ENCODE measurements at places on chromosomes 2 and 18. TPM values are rescaled to one million over a fixed set of nuclear protein-coding genes. Genes with fewer than 3 reads are reported as not detected.

NAPG gene
- 10.2 TPM for polyA plus RNA-seq

CD226 gene
- polyA plus RNA-seq = 27.9 TPM

UGT1A10 gene
- polyA plus RNA-seq = not detected

MSTN gene
- polyA plus RNA-seq = not detected

KIF5C gene
- polyA plus RNA-seq = 0.58 TPM

DIPK1C gene
- not detected for polyA plus RNA-seq

GPC1 gene
- 0.08 TPM for polyA plus RNA-seq

GRCh38 chr2:219530048-219530963 is 13.3 kb downstream of the CHPF start:
- peak; percentile 81 for DNase-seq
- peaks cover 8% of the 10 kb centered on the region for H3K4me1 ChIP-seq
- no peak overlapping the region for H3K4me3 ChIP-seq
- H3K27ac ChIP-seq = no peak overlapping the region

- no peak overlapping the region for H3K4me3 ChIP-seq
- no peak for DNase-seq
- H3K27me3 ChIP-seq = no peaks in the 10 kb centered on the region
- no peak overlapping the region for H3K27ac ChIP-seq
Observed at GRCh38 chr18:47280121-47280520, 28.7 kb upstream of the SKOR2 start.

DNA sequence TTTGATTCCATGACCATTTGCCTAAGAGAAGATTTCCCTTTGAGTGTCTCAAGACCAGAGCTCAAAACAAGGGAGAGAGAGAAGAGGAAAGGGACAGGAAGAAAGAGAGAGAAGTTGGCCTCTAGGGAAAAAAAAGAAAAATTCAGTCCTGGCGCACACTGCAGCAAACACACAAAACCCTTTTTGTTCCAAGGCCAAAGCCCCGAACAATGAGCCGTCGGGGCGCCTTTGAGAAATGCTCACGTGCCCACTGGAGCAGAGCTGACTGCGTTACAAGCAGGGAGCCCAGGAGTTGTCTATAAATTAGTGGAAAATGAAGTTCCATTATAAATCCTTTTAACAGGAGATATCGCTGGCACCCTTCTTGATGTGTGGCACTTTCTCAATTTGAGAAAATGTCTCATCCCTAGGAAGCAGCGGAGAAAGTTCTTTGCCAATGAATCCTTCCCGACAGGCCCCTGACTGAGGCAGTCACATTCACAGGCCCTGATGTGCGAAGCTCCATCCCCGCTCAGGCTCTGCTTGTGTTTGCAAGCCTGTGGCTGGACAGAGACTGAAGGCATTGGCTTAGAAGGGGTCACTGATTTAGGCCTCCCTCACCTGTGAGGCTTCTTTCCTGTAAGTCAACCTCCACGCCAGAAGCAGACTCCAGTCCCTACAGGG is 32.1 kb upstream of the NCKAP5 start:
- no peak overlapping the region for H3K27ac ChIP-seq
- no peaks in the 10 kb centered on the region for H3K36me3 ChIP-seq
- H3K4me3 ChIP-seq = no peak overlapping the region
- no peak for DNase-seq
- H3K4me1 ChIP-seq = no peaks in the 10 kb centered on the region

- no peak overlapping the region for H3K4me3 ChIP-seq
- no peaks in the 10 kb centered on the region for H3K27me3 ChIP-seq
- no peaks in the 10 kb centered on the region for H3K36me3 ChIP-seq
- H3K4me1 ChIP-seq = no peaks in the 10 kb centered on the region
- no peak for DNase-seq
Observed at GRCh38 chr18:46704189-46704588, 47.2 kb upstream of the LOXHD1 start.

- H3K36me3 ChIP-seq = no peaks in the 10 kb centered on the region
- H3K4me1 ChIP-seq = no peaks in the 10 kb centered on the region
- no peak for DNase-seq
- H3K27me3 ChIP-seq = no peaks in the 10 kb centered on the region
- no peak overlapping the region for H3K27ac ChIP-seq
- no peak overlapping the region for H3K4me3 ChIP-seq
Observed at GRCh38 chr2:176744146-176744545, 468.4 kb upstream of the HNRNPA3 start.

DNA sequence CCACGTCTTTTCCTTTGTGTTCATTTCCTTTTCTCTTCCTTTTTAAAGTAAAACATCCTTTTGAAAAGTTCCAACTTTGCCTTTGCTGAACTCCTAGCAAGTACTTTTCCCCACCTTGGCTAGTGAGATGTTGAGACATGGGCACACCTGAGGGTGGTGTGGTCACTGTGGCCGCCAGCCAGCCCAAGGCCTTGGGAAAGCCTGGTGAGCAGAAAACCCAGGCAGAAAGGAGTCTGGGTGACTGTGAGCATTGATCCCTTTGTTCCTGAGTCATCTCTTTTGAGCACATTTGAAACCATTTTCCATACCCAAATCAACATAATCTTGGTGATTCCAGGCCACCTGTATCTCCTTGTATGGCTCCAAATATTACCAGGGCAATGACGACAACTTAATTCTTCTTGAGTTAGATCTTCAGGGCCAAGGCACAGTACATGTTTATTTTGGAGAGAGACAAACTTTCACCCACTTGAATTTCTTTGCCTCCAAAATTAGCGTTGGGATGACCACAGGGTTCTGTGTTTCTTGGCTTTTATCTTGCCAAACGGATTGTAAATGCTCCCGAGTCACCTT is 14.5 kb downstream of the EPAS1 start:
- no peak for DNase-seq
- peaks cover 6% of the 10 kb centered on the region for H3K27me3 ChIP-seq
- no peak overlapping the region for H3K27ac ChIP-seq
- H3K4me1 ChIP-seq = no peaks in the 10 kb centered on the region
- no peaks in the 10 kb centered on the region for H3K36me3 ChIP-seq

DNA sequence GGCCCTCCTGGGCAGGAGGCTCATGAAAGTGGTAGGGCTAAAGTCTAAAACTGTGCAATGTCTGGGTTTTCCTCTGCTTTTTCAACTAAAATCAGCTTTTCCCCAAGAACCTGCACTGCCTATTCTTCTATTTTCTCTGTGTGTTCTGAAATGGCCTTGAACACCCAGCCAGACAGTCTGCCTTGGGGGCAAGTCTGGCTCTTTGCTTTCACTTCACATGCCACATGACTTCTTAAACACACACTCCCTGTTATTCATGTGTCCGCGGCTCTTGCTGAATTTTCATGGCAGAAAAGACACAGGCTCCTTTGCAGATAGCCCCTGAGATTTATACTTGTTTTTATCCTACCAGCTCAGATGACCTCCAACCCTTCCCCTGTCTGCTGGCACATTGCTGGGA is 10.6 kb upstream of the RPIA start:
- H3K27ac ChIP-seq = no peak overlapping the region
- no peak overlapping the region for H3K4me3 ChIP-seq
- H3K27me3 ChIP-seq = no peaks in the 10 kb centered on the region
- no peaks in the 10 kb centered on the region for H3K4me1 ChIP-seq
- DNase-seq = no peak

GRCh38 chr2:191389288-191389687 is 144.1 kb downstream of the MYO1B start:
- no peaks in the 10 kb centered on the region for H3K36me3 ChIP-seq
- no peak overlapping the region for H3K27ac ChIP-seq
- no peak for DNase-seq
- H3K4me1 ChIP-seq = no peaks in the 10 kb centered on the region
- no peak overlapping the region for H3K4me3 ChIP-seq

DNA sequence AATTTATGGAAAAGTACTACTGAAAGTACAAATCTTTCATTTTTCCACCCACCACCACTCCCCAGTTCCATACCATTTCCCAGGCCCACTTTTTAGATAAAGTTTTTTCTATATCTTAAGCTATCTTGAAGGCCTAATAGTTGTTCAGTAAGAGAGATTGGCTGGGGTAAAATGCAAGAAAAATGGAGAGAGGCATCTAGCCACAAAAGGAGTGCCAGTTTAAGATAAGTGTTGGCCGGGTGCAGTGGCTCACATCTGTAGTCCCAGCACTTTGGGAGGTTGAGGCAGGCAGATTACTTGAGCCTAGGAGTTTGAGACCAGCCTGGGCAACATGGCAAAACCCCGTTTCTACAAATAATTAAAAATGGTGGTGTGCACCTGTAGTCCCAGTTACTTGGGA is 28.6 kb downstream of the NBEAL1 start:
- H3K4me1 ChIP-seq = no peaks in the 10 kb centered on the region
- DNase-seq = no peak
- peaks cover 4% of the 10 kb centered on the region for H3K36me3 ChIP-seq
- H3K27ac ChIP-seq = no peak overlapping the region
- no peaks in the 10 kb centered on the region for H3K27me3 ChIP-seq

DNA sequence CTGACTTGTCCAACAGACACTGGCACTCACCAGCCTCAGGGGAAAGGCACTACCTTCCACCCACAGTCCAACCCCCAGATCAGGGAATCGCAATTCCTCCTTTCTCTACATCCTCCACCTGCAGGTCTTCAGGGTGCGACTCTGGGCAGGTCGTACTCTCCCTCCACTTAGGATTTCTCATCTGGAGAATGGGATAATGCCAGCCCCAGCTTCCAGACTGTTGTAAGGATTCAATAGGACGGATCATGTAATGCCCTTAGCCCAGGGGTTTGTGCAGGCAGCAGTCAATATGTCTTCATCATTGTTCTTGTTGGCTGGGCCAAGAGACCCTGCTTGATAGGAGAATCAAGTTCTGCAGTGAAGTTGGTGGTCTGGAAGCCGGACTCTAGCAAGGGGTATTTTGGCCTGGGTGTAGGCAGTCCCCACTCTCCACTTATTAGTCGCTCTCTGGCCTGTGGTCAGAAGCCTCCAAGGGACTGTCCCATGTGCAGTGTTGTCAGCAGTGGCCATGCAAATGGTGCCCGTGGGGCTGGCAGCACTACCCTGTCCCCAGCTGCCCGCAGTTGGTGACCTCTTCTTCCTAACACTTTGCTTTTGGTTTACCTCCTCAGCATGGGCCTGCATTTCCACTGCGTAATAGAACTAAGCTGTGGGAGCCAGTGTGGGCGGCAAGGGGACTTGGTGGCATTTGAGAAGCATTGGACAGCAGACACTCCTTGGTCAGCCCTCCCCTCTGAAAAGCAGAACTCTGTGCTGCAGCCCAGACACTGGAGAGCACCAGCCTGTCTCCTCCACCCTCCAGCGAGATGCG is 172.4 kb upstream of the HS6ST1 start:
- no peak overlapping the region for H3K4me3 ChIP-seq
- no peak for DNase-seq
- H3K36me3 ChIP-seq = no peaks in the 10 kb centered on the region
- no peaks in the 10 kb centered on the region for H3K27me3 ChIP-seq
- no peak overlapping the region for H3K27ac ChIP-seq

DNA sequence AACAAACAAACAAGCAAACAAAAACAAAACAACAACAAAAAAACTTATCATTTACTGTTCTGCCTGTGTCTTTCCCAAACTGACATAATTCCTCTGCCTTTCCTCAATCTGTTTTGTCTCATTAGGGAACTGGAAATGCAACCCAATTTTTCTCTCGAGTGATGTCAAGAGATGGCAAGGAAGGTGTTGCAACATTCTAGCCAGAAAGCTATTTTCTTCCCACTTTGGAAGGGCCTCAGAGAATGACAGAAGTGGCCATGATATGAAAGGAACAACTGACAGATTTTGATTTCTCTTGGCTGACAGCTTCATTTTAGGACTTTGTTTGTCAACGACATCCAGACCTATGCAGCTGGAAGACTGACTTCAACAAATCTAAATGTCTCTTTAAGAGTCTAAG is 24.7 kb downstream of the RND3 start:
- H3K27ac ChIP-seq = no peak overlapping the region
- H3K4me3 ChIP-seq = no peak overlapping the region
- no peaks in the 10 kb centered on the region for H3K36me3 ChIP-seq
- H3K27me3 ChIP-seq = no peaks in the 10 kb centered on the region
- no peaks in the 10 kb centered on the region for H3K4me1 ChIP-seq

GRCh38 chr18:76709659-76710645 is 112.4 kb upstream of the ZNF236 start:
- H3K27me3 ChIP-seq = no peaks in the 10 kb centered on the region
- H3K27ac ChIP-seq = no peak overlapping the region
- H3K36me3 ChIP-seq = no peaks in the 10 kb centered on the region
- H3K4me3 ChIP-seq = no peak overlapping the region
- peak; percentile 64 for DNase-seq

DNA sequence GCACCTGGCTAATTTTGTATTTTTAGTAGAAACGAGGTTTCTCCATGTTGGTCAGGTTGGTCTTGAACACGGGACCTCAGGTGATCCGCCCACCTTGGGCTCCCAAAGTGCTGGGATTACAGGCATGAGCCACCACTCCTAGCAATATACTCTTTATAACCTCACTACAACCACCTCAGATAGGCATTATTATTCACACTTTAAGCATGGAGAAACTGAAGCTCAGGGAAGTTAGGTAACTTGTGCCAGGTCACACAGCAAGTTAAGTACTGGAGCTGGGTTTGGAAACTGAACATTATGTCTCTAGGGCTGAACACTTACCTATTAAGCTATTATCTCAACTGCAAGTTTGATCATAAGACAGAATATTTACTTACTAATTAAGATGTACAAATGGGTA is 42.6 kb upstream of the ACTR2 start:
- H3K27me3 ChIP-seq = no peaks in the 10 kb centered on the region
- no peak overlapping the region for H3K4me3 ChIP-seq

- no peaks in the 10 kb centered on the region for H3K4me1 ChIP-seq
- no peak overlapping the region for H3K27ac ChIP-seq
- H3K27me3 ChIP-seq = no peaks in the 10 kb centered on the region
- no peak for DNase-seq
- H3K4me3 ChIP-seq = no peak overlapping the region
- no peaks in the 10 kb centered on the region for H3K36me3 ChIP-seq
Observed at GRCh38 chr18:51135795-51136194, 61.7 kb downstream of the MEX3C start.

- no peaks in the 10 kb centered on the region for H3K36me3 ChIP-seq
- H3K27ac ChIP-seq = no peak overlapping the region
Observed at GRCh38 chr2:23158306-23158705, 226.7 kb upstream of the KLHL29 start.

DNA sequence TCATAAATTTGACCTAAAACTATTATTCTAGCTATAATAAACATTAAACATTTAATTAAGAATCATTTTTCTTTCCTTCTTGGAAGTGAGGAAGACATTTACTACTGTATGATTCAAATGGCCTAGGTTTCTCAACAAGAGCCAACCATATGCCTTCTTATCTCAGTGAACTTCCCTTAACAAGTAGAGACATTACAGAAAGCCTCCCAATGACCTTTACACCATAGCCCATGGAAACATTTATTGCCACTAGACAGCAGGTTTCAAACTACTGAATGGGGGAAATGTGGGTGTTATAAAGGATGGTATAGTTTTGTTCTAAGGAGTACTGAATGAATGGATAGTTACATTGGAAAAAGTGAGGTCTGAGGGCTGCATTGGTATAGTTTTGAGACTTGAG is 349.4 kb upstream of the SPRED2 start:
- H3K27ac ChIP-seq = no peak overlapping the region
- no peak for DNase-seq
- no peaks in the 10 kb centered on the region for H3K36me3 ChIP-seq
- H3K4me1 ChIP-seq = no peaks in the 10 kb centered on the region
- no peaks in the 10 kb centered on the region for H3K27me3 ChIP-seq

DNA sequence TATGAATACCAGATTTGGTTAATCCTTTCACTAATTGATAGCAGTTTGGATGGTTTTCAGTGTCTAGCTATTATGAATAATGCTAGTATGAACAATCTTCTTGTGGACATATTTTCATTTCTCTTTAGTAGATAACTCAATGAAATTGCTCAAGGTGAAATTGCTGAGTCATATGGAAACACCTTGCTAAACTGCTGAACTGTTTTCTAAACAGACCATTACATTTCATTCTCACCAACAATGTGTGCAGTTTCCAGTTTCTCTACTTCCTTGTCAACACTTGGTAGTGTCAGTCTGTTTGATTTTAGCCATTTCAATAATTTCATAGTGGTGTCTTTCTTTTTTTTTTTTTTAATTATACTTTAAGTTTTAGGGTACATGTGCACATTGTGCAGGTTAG is 250.0 kb downstream of the HRH4 start:
- no peaks in the 10 kb centered on the region for H3K36me3 ChIP-seq
- DNase-seq = no peak
- no peaks in the 10 kb centered on the region for H3K4me1 ChIP-seq

Data from naive thymus-derived CD4-positive, alpha-beta T cell (primary cell).